ENCODE measurements at places on chromosomes 13 and 19. TPM values are rescaled to one million over a fixed set of nuclear protein-coding genes. Genes with fewer than 3 reads are reported as not detected.

Gene TPP2
- total RNA-seq: 65.6 TPM

Gene SLC46A3
- total RNA-seq: 3.8 TPM

Gene ZNF266
- total RNA-seq: 23.4 TPM

Gene RNF225
- total RNA-seq: 0.21 TPM

Gene ZNF829
- 3.8 TPM for total RNA-seq

Gene PRSS57
- not detected for total RNA-seq

Gene ZNF841
- 17.0 TPM for total RNA-seq

Gene FUT6
- total RNA-seq: not detected

Gene ZNF610
- total RNA-seq: 1.7 TPM

Gene ZNF581
- 19.2 TPM for total RNA-seq

Gene CLEC17A
- 0.33 TPM for total RNA-seq

Gene NCCRP1
- total RNA-seq: not detected

Gene ICAM3
- 132 TPM for total RNA-seq

Gene TMEM145
- total RNA-seq: 0.29 TPM

Gene GNA15
- 78.4 TPM for total RNA-seq

Gene OR7C2
- total RNA-seq: not detected

Gene OR7D2
- not detected for total RNA-seq

Gene ZNF577
- total RNA-seq: 4.1 TPM
